Activated CD4-positive, alpha-beta memory T cell treated with anti-CD3 and anti-CD28 coated beads for 36 hours (primary cell): ENCODE measurements at places on chromosomes 2 and 18.

GRCh38 chr2:146997945-146998344, 846.9 kb upstream of the ACVR2A start:
- H3K27me3 ChIP-seq = peaks cover 2% of the 10 kb centered on the region
- no peaks in the 10 kb centered on the region for H3K4me1 ChIP-seq

GRCh38 chr2:192005211-192005610, 158.3 kb upstream of the CAVIN2 start:
- H3K27me3 ChIP-seq = peaks cover 4% of the 10 kb centered on the region
- no peaks in the 10 kb centered on the region for H3K36me3 ChIP-seq
- H3K27ac ChIP-seq = no peak overlapping the region
- no peak overlapping the region for H3K4me3 ChIP-seq

- no peak overlapping the region for H3K4me3 ChIP-seq
- peaks cover 12% of the 10 kb centered on the region for H3K4me1 ChIP-seq
- no peaks in the 10 kb centered on the region for H3K36me3 ChIP-seq
- no peaks in the 10 kb centered on the region for H3K27me3 ChIP-seq
- H3K27ac ChIP-seq = peak overlapping the region; percentile 10
These were observed 119.5 kb downstream of the NEB start for GRCh38 chr2:151614606-151615306.

- H3K36me3 ChIP-seq = no peaks in the 10 kb centered on the region
- no peaks in the 10 kb centered on the region for H3K4me1 ChIP-seq
- H3K27me3 ChIP-seq = peaks cover 3% of the 10 kb centered on the region
- DNase-seq = no peak
These were observed 73.6 kb downstream of the MAIP1 start for GRCh38 chr2:200028998-200029397.

GRCh38 chr2:152028182-152028862, 70.5 kb downstream of the CACNB4 start:
- no peak overlapping the region for H3K27ac ChIP-seq
- no peaks in the 10 kb centered on the region for H3K36me3 ChIP-seq

- no peaks in the 10 kb centered on the region for H3K27me3 ChIP-seq
- H3K4me1 ChIP-seq = peaks cover 19% of the 10 kb centered on the region
- peak overlapping the region; percentile 42 for H3K27ac ChIP-seq
- no peaks in the 10 kb centered on the region for H3K36me3 ChIP-seq
- no peak for DNase-seq
- H3K4me3 ChIP-seq = peak overlapping the region; percentile 1
These were observed 67.8 kb downstream of the ASB1 start for GRCh38 chr2:238494573-238494961.

- H3K36me3 ChIP-seq = no peaks in the 10 kb centered on the region
- no peaks in the 10 kb centered on the region for H3K27me3 ChIP-seq
- no peaks in the 10 kb centered on the region for H3K4me1 ChIP-seq
- H3K27ac ChIP-seq = no peak overlapping the region
These were observed 120.4 kb downstream of the SEPTIN10 start for GRCh38 chr2:109493176-109493935.

DNA sequence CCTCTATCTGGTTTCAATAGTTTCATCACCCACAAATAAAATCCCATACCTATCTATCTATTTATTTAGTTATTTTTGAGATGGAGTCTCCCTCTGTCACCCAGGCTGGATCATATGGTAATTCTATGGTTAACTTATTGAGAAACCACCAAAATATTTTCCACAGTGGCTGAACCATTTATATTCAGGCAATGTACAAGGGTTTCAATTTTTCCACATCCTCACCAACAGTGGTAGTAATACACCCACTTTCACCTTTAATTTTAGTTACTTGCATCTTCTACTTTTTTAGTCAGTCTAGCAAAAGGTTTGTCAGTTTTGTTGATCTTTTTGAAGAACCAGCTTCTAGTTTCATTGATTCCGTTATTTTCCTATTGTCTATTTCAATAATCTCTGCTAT, 46.1 kb upstream of the PHLPP1 start:
- DNase-seq = no peak
- no peak overlapping the region for H3K4me3 ChIP-seq
- H3K27me3 ChIP-seq = no peaks in the 10 kb centered on the region
- no peak overlapping the region for H3K27ac ChIP-seq

- peak overlapping the region; percentile 22 for H3K4me3 ChIP-seq
- peaks cover 95% of the 10 kb centered on the region for H3K4me1 ChIP-seq
- peak overlapping the region; percentile 79 for H3K27ac ChIP-seq
- DNase-seq = peak; percentile 70
These were observed 214.0 kb upstream of the TRIB2 start for GRCh38 chr2:12502759-12503158.

- no peak for DNase-seq
- H3K27ac ChIP-seq = no peak overlapping the region
- H3K36me3 ChIP-seq = no peaks in the 10 kb centered on the region
- no peak overlapping the region for H3K4me3 ChIP-seq
These were observed 18.6 kb downstream of the ST6GAL2 start for GRCh38 chr2:106867196-106867953.

DNA sequence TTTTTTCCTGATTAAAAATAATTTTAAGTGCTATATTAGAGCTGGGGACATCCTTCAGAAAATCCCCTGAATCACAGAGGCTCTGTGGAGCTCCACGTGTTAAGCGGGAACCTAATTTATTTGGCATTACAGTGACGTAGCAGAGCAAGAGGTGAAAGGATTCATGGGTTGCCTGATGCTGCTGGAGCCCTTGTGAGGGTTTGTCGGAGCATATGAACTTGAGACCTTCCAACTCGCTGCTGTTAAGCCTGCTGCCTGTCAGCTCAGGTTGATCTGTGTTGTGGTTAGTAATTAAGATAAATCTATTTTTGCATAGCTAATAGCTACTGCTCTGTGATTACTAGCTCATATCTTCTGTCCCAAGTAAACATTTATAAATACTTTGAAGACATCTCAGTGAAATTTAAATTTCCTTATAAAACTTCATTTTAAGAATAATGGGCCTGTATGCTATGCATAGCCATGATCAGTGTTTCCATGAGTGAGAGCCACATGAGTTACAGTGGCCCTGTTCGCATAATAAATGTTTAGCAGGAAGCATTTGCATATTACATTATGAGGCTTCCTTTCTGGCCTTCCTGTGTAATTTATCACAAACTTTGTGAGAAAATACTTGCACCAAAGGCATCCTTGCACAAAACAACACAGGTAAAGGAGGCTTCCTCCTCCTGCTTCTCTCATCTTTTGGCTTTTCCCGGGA, 438.9 kb downstream of the PTPRM start:
- H3K4me3 ChIP-seq = no peak overlapping the region
- H3K4me1 ChIP-seq = no peaks in the 10 kb centered on the region
- DNase-seq = no peak
- H3K36me3 ChIP-seq = no peaks in the 10 kb centered on the region
- H3K27me3 ChIP-seq = no peaks in the 10 kb centered on the region

DNA sequence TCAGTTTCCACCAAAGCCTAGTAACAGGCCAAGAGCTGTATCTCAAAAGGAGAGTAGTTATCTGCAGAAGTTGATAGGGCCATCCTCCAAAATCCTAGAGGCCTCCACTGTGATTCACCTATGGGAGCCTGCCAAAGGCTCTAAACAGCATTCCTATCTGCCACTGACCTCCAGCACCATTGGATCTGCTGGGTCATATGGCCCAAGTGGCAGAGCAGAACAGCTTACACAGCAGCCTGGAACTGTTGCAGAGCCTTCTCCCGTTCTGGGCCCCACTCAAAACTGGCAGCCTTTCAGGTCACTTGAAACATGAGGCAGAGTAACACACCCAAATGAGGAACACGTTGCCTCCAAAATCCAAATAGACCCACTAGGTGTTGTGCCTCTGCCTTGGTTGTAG, 345.2 kb upstream of the RND3 start:
- no peaks in the 10 kb centered on the region for H3K4me1 ChIP-seq
- H3K36me3 ChIP-seq = no peaks in the 10 kb centered on the region
- no peaks in the 10 kb centered on the region for H3K27me3 ChIP-seq
- H3K4me3 ChIP-seq = no peak overlapping the region
- H3K27ac ChIP-seq = no peak overlapping the region
- no peak for DNase-seq

DNA sequence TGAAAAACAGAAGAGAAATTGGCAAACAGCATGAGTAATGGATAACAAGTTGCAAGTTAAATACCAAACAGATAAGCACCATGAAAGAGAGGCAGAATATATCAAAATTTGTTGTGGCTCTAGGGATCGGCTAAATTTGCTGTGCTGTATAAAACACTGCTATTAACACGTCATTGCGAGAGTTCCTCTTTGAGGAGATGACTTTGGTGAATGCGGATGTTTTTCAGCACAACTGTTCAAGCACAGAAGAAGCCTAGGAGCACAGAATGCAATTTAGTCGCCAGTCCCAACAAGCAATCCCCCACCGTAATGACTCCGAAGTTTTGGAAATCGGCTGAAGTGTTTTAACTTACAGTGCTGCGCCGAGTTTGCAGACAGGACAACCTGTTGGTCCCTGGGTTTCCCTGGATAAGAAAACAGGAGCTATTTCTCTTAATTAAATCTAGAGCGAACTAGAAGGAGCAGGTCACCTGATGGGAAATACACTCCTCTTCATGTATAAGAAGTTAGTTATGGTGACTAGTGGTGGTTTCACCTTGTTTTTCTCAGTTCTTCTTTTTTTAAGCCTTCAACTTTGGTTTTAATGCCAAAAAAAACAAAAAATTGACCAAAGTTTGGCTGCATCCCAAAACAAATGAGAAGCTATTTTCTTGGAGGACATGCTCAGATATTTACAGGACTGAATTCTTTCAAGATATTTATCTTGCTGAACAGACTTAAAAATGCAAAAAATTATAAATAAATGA, 454.1 kb upstream of the SALL3 start:
- no peaks in the 10 kb centered on the region for H3K27me3 ChIP-seq
- H3K36me3 ChIP-seq = no peaks in the 10 kb centered on the region
- DNase-seq = no peak

GRCh38 chr2:42558827-42559226, 9.6 kb upstream of the MTA3 start:
- no peaks in the 10 kb centered on the region for H3K4me1 ChIP-seq
- no peaks in the 10 kb centered on the region for H3K36me3 ChIP-seq
- no peak overlapping the region for H3K4me3 ChIP-seq

DNA sequence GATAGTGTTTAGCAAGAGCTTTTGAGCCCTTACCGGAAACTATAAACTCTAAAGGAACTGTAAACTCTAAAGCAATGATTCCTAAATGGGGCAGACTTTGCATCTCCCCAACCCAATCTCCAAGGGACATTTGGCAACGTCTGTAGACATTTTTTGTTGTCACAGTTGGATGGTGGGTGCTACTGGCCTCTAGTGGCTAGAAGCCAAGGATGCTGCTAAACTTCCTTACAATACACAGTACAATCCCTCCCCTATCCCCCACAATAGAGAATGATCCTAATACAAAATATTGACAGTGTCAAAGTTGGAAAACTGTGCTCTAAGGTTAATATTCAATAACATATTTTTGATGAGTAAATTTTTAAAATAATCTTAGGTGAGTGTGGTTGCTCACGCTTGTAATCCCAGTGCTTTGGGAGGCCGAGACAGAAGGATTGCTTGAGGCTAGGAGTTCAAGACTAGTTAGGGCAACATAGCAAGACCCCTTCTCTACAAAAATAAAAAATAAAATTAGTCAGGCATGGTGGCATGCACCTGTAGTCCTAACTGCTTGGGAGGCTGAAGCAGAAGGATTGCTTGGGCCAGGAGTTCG, 66.7 kb downstream of the PTPN4 start:
- H3K36me3 ChIP-seq = peaks cover 20% of the 10 kb centered on the region
- peaks cover 42% of the 10 kb centered on the region for H3K4me1 ChIP-seq
- H3K4me3 ChIP-seq = no peak overlapping the region
- no peak overlapping the region for H3K27ac ChIP-seq
- no peaks in the 10 kb centered on the region for H3K27me3 ChIP-seq

GRCh38 chr18:48490641-48491293, 48.1 kb upstream of the CTIF start:
- DNase-seq = no peak
- H3K27ac ChIP-seq = no peak overlapping the region
- H3K36me3 ChIP-seq = no peaks in the 10 kb centered on the region
- H3K4me3 ChIP-seq = no peak overlapping the region
- H3K27me3 ChIP-seq = peaks cover 20% of the 10 kb centered on the region

DNA sequence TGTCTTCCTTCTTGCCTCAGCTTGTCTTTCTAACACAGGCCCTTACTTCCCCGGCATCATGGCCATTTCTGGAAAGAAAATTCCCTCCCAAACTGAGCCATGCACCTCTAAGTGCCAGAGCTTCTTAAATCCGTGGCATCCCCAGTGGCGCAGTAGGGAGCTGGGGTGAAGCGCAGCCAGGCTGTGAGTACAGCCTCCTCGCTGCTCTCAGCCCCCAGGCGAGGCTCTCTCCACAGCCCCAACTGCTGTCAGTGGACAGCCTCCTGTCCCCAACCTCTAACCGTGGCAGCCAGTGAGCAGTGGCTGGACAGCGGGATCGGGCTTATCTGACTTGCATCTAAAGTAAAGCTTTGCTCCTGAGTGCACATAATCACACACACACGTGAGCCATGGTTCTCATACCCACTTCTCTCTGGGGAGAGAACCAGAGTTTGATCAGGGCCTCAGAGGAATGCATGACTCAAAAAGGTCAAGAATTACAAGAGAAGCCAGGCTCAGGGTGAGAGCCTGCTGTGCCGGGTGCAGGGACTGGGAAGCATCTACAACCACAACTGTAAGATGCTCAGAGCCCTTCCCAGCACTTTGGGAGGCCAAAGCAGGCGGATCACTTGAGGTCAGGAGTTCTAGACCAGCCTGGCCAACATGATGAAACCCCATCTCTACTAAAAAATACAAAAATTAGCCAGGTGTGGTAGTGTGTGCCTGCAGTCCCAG, 50.7 kb downstream of the SFXN5 start:
- DNase-seq = no peak
- no peaks in the 10 kb centered on the region for H3K4me1 ChIP-seq
- H3K27ac ChIP-seq = no peak overlapping the region
- H3K4me3 ChIP-seq = no peak overlapping the region
- no peaks in the 10 kb centered on the region for H3K27me3 ChIP-seq
- no peaks in the 10 kb centered on the region for H3K36me3 ChIP-seq

- no peak overlapping the region for H3K27ac ChIP-seq
- H3K36me3 ChIP-seq = peaks cover 4% of the 10 kb centered on the region
- no peaks in the 10 kb centered on the region for H3K27me3 ChIP-seq
- no peak for DNase-seq
- no peaks in the 10 kb centered on the region for H3K4me1 ChIP-seq
- no peak overlapping the region for H3K4me3 ChIP-seq
These were observed 159.8 kb downstream of the PKP4 start for GRCh38 chr2:158616480-158617000.
